ENCODE measurements at places on chromosomes 13 and 19.
A peak's percentile ranks its signal among the peaks of the same experiment; 100 is the strongest.

DNA sequence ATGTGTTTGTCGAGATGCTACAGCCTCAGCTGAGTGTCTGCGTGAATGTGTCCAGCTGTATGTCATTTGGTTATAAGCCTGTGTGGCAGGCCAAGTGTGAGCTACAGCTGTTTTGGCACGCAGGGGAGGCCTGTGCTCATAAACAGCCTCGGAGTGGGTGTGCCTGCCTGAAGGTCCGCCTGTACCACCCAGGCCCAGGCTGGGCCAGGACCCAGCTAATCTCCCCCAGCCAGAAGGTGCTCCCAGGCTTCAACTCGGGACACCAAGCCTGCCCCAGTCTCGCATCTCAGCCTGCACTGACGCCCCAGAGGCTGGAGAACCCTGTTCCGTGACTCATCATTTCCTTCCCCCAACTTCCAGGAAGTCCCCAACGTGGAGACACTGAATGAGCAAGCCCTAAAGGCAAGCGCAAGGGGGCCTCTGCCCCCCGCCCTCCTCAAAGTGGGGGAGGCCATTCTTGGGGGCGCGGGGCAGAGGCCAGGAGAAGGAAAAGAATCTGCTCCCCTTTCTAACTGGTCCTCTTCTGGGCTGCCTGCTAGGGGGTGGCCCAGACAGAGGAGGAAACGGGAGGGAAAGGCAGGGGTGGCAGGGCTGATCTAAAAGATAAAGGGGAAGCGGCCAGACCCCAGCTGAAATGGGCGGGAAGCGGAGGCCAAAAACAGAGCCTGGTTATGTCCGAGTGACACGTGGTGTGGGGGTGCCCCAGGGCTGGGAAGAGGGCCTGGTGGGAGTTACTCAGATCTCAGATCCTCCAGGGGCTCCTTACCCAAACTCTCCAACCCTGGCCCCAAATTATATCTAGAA, 2.0 kb downstream of the SLC1A5 start:
- DNase-seq = peak; percentile 93

DNA sequence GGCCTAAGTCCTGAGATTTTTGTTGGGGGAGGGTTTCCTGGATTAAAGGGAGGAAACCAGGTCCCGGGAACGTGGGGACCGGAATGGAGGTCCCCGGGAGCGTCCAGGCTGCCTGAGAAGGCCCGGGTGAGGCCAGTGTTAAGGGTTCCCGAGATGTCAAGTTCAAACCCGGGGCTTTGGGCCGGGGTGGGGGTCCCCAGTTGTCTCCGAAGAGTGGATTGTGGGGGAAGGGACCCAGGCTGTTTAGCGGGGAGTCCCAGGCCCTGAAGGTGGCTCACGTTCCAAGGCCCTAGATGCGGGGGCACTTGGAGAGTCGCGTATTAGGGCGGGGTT, 262 bp downstream of the COX7A1 start:
- no peak for DNase-seq

GRCh38 chr13:98595134-98595533, 18.2 kb upstream of the STK24 start:
- DNase-seq = no peak

GRCh38 chr19:3269916-3270671, 45.6 kb downstream of the CELF5 start:
- no peak for DNase-seq

- no peak for DNase-seq
Observed at GRCh38 chr19:44875666-44876451, 15.2 kb upstream of the TOMM40 start.

DNA sequence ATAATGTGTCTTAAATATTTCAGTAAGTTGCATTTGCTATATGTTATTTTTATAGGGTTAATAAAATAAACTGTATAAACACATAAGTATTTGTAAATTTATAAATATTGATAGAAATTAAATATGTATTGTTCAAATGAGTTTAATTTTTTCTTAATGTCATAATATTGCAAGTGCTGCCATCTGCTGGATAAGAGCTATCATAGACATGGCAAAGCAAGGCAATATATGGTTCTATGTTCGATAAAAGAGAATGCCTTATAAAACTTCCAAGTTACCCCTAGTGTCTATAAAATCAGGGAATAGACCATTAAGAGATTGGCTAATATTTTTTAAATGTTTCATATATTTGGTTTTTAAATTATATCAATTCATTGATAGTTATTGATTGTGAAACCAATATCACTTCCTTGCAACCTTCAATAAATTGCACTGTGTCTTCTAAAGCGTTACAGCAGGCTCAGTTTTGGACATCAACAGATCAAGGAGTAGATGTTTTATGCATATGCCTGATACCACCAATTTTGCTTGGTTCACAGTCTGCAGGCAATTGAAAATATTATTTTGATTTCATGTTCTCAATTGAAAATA, 29.0 kb upstream of the SLITRK6 start:
- no peak for DNase-seq

- no peak for DNase-seq
Observed at GRCh38 chr19:46404055-46404752, 9.2 kb downstream of the CCDC8 start.

- DNase-seq = peak; percentile 66
Observed at GRCh38 chr19:47239610-47240296, 8.8 kb upstream of the BBC3 start.
